Hippocampal formation (tissue), 2 donors: ENCODE measurements at places on chromosomes 16 and 17.

DNA sequence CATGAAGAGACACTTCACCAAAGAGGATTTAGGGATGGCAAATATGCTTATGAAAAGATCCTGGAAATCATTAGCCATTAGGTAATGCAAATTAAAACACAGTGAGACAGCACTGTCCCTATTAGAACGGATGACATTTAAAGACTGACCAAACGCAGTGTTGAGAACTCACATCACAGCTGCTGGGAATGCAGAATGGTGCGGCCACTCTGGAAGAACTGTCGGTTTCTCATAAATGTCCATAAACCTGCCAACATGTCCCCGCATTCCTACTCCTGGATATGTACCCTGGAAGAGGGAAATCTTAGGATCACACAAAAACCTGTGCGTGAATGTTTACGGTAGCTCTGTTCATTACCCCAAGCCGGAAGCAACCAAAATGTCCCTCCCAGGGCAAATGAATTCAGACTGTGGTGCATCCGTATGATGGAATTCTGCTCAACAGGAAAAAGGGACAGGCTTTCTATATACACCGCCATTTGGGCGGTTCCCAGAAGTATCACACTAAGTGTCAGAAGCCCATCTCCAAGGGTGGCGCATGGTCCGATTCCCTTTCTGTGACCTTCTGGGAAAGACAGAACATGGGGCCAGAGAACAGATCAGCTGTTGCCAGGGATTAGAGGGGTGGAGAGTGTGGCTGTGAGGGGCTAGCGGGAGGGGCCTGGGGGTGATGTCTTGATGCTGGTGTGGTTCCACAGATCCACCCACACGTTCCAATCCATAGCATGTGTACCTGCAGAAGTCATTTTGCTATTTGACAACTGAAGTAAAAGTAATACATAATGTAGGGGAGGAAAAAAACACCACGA lies 197.2 kb upstream of the CHMP6 start:
- no peak for DNase-seq

- DNase-seq: no peak
These were observed 13.9 kb downstream of the SNN start for GRCh38 chr16:11681976-11682654.

- DNase-seq: no peak
These were observed 6.2 kb downstream of the HASPIN start for GRCh38 chr17:3729881-3730280.

DNA sequence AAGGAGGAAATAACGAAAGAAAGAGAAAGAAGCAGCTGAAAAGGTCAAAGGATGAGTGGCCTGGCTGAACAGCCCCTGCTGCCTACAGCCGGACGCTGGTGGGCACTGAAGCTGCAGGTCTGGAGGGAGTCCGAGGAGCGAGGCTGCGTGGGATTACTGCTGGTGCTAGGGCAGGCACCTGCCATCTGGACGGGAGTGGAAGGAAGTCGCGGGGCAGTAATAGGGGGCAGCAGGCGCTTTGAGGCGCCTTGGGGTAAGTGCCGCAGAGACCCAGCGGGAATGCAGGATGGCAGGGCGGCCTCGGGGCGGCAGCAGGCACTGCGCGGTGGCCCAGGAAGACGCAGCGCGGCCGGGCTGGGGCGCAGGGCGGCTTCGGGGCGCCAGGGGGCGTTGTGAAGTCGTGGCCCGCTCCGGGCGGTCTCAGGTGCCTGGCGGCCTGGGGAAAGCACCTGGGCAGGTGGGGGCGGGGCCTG lies 303 bp upstream of the SCNN1G start:
- DNase-seq: peak; percentile 34

GRCh38 chr16:4612977-4613635 lies 1.6 kb downstream of the UBALD1 start:
- DNase-seq: no peak

DNA sequence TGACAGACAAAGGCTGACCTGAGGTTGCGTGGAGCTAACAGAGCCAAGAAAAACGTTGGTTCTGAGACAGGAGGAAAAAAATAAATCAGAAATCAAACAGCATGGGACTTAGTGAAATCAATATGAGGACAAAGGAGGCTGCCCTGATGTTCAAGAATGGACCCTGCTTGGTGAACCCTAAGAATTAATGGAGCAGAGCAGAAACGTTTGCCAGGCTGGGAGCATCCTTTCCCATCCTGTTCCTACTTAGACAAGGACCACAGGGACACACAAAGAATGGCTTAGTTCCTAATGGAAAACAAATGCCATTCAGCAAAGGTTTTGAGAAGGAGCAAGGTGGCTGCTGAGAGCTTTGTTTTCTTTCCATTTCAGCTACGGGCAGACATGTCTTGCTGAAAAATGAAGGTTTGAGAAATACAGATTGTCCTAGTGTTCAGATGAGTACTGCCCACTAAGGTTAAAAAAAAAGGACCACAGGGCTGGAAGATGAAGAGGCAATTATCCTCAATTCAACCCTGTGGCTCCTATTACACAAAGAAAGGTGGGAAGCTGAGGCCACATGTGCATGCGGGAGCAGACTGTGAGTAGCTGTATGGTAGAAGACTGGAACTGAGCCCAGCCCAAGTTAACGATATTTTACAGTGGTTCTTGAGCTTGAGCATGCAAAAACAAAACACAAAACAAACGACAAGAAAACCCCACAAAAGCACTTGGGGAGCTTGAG lies 230.1 kb downstream of the SLC39A11 start:
- DNase-seq: no peak

GRCh38 chr17:75160211-75160610 lies 5.9 kb upstream of the JPT1 start:
- no peak for DNase-seq

DNA sequence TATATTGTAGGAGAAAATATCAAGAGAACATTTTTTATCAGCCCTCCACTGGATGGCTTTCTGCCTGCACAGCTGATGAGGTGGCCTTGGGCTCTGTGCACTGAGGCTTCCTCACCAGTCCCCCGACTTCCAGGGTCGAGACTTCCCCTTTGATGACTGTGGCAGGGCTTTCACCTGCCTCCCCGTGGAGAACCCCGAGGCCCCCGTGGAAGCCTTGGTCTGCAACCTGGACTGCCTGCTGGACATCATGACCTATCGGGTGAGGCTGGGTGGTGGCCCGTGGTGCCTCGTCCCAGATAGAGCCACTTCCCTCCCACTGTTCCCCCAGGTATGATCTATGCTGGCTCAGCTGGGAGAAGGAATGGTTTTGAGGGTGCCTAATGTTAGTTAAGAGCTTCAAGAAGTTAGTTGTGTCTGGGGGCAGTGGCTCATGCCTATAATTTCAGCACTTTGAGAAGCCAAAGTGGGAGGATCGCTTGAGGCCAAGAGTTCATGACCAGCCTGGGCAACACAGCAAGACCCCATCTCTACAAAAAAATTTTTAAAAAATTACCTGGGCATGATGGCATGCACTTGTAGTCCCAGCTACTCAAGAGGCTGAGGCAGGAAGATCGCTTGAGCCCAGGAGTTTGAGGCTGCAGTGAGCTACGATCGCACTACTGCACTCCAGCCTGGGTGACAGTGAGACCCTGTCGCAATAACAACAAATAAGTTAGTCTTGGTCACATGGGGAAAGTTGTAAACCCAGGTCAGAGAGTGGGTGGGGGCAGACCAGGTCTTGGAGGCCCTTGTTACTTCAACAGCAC lies 11.8 kb downstream of the FCSK start:
- DNase-seq: no peak

GRCh38 chr16:79439901-79440300 lies 160.6 kb downstream of the MAF start:
- no peak for DNase-seq

DNA sequence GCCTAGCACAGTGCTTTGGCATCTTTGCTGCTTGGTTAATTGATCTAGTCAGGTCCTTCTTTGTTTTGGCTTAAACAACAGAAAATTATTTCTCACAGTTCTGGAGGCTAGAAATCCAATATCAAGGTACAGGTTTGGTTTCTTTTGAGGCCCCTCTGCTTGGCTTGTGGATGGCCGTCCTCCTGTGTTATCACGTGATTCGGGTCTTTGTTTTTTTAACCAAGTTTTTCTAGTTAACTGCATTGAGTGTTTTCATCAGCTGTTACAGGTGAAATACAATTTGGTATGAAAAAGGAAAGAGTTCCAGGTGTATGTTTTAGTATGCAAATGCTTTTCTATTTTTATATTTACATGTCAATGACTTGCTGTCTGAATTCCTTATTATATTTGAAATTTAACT lies 2.8 kb downstream of the NLK start:
- no peak for DNase-seq

GRCh38 chr17:45747911-45748310 lies 36.2 kb upstream of the CRHR1 start:
- no peak for DNase-seq

- DNase-seq: no peak
These were observed 708.0 kb upstream of the SOX9 start for GRCh38 chr17:71412803-71413202.

- DNase-seq: no peak
These were observed 277.1 kb downstream of the XYLT1 start for GRCh38 chr16:17193566-17194100.

DNA sequence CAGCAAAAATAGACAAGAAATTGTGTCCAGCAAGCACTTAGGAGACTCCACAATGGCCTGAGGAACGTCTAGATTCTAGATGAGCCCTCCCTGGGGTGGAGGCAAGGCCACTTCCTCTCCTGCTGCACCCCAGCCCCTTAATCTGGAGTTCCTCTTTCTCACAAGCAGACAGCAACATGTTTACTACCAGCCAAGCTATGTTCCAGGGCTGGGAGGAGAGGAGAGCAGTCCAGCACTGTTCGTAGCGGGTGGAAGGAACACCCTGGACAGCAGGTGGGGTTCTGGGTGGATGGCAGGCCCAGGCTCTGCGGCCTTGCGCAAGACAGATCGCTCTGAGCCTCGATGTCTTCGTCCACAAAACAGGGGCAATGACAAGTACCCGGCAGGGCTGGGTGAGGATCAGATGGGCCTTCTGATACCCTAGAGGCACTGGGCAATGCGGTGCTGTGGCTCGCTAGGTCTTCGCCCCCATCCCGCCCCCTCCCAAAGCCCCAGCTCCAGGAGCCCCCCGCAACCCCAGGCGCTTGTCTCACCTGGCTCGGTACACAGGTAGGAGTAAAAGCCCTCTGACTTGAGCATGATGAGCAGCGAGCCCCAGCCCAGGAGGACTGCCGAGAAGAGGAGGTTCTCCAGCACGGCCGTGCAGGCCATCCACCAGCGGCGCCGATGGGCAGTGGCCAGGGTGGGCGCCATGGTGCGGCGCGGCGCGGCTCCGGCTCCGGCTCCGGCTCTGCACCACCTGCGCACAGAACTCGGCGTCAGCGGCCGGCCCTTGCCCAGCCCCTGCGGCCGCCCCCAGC lies 1.3 kb downstream of the SLC43A2 start:
- DNase-seq: peak; percentile 47

DNA sequence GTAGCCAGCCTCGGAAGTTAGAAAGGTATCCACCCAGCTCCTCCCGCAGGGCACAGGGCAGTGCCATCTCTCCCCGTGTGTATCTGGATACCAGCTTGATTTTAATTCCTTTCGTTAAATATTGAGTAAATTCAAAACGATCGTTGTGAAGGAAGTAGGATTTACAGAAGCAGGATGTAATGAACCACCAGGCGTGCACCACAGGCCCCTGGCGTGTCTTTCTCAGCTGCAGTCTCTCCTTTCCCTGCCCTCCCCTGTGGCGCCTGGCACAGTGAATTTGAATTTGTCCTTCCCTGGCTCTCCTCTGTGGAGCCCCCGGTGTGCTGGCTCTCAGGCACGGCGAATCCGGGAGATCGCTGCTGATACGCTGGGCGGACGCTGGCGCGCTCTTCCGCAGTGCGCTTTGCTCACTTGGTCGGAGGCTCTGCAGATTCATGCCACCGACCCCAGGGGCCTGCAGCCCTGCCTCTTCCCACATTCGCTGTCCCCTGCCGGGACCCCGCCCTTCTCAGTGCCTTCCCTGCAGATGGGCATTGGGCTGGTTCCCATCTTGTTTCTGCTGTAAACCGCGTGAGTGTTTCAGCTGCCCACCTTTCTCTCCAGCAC lies 164.6 kb downstream of the RPTOR start:
- DNase-seq: no peak

- DNase-seq: no peak
These were observed 318.7 kb upstream of the RBFOX1 start for GRCh38 chr16:7013990-7014389.

DNA sequence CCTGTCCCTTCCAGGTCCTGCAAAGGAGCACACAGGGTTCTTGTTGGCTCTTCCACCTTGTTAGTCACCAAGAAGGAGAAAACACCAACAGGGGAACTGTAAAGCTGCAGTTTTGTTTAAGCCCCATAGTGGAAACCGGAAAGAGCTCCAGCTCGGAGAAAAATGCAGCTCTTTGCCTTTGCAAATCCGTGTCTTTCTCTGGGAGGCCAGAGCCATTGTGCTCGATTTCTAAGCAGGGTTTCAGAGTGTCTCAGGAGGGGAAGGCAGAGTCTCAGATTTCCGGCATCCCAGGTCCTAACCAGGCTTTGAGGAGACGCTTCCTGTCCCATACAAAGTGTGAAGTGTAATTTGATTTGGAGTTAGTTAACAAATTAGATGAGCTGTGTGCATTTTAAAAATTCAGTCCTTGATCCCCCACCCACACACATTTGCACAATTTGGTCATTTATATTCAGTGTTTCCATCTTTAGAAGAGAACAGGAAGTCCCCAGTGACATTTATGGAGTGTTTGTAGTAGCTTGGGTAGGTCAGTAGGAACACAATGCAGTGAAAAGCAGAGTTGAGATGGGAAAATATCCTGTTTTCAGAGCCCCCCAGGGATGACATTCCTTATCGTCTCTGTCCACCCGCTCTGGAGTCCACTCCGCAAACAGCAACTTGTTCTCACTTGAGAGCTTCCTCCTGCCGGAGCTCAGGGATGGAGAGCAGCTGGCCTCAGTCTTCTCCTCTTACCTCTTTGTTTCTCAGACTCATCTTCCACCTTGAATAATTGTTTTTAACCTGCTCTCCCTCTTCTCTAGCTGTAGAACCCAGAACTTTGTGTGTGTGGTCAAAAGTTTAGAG lies 331.9 kb downstream of the SEC14L1 start:
- no peak for DNase-seq

- DNase-seq: no peak
These were observed 530 bp downstream of the NAA60 start for GRCh38 chr16:3444032-3444388.

GRCh38 chr17:43832976-43833829 lies at the start of gene MPP3:
Gene MPP3, minus strand, starts transcription at chr17:43833146. Its CDS starts 1,240 bp downstream, at chr17:43831906.
- peak; percentile 29 for DNase-seq

GRCh38 chr17:51461578-51462004 lies 201.2 kb downstream of the UTP18 start:
- no peak for DNase-seq

DNA sequence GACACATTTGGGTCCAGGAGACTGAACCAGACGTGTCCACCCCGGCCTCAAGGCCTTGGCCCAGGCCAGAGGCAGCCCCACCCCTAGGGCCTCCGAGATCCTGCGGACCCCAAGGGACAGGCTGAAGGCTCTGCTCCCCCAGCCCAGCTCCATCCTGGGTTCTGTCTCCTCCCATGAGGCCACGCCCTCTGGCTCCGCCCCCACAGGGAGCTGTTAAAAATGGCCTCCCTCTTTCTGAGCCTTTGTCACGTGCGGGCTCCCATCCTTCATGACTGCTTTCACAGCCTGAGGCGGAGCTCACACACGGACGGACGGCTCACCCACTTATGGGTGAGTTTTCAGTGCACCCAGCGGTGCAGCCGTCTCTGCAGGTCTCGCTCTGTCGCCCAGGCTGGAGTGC lies 6.5 kb upstream of the CACNA1H start:
- DNase-seq: no peak
